ENCODE measurements at places on chromosomes 6 and 20.

DNA sequence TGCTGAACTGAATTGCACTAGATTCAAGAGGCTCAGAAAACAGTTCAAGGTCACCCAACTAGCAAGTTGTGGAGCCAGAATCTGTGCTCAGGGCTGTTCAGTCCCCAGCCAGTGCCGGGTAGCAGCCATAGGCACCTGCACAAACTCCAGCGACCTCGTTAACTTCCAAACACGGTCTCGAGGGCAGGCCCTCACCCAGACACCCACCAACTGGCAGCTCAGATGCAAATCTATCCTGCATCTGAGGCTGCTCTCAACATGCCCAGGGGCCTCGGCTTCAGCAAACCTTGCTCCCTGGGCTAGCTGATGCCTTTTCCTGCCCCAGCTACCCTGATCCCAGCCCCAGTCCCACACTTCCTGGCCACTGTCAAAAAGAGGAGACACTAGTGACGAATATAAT is 3.7 kb downstream of the JPH2 start:
- no peak for DNase-seq

DNA sequence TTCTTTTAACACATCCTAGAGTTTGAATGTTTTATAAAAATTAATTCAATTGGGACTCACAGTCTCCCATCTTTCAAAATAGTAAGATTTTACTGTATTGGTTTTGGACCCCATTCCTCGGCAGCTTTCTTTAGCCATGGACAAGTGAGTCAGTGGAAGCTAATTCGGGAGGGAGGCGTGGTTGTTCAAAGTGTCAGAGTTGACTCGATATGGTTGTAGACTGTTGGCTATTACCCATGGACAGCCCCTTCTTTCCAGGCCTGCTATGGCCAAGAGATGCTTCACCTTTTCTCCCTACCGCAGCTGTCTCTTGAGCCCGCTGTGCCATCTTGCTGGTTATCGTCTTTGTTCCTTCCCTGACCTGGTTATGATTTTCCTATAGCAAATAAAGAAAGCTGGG is 243.0 kb downstream of the CD83 start:
- DNase-seq = no peak

DNA sequence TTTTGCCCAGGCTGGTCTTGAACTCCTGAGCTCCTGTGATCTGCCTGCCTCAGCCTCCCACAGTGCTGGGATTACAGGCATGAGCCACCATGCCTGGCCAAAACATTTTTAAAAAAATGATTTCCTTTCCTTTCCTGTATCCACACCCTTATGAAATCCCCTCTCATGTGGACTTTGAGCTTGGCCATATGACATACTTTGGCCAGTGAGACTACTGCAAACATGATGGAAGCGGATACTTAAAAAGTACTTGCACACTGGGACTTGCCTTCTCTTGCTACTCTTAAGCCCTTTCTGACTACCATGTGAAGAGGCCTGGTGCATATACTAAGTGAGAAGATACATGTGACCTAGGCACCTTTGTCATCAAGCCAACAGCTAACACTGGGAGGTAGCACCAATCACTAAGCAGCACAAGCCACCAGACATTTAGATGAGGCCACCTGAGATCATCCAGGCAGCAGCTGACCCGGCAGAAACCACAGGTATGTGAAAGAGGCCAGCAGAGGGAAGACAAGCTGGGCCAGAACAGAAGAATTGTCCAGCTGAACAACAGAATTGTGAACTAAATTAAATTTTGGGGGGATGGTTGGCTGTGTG is 78.5 kb upstream of the HDAC2 start:
- DNase-seq = no peak

DNA sequence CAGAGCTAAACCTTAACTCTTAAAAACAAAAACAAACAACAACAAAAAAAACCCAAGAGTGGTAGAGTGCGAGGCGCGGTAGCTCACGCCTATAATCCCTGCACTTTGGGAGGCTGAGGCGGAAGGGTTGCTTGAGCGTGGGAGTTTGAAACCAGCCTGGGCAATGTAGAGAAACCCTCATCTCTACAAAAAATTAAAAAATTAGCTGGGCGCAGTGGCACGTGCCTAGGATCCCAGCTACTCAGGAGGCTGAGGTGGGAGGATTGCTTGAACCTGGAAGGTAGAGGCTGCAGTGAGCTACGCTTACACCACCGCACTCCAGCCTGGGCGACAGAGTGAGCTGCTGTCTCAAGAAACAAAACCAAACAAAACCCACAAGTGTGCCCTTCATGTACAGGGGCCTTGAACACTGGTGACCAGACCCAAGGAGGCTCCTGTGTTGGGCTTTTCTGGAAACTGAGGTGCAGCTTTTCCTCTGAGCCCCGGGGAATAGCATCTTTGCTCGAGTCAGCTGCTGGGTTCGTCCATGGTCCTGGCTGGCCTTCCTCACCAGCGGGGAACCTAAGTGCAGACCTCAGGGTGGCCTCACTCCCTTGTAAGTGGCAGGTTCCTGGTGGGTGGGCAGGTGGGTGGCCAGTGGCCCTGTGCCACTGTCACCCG is 39.9 kb downstream of the PYGB start:
- no peak for DNase-seq

GRCh38 chr20:63749597-63750508 is 10.3 kb downstream of the SLC2A4RG start:
- DNase-seq = no peak

- no peak for DNase-seq
Measured at GRCh38 chr6:150134280-150134920, 8.4 kb upstream of the PPP1R14C start.

GRCh38 chr6:144305985-144306384 is 20.9 kb downstream of the UTRN start:
- DNase-seq = no peak

GRCh38 chr20:2984956-2985661 is 58.3 kb upstream of the GNRH2 start:
- no peak for DNase-seq

DNA sequence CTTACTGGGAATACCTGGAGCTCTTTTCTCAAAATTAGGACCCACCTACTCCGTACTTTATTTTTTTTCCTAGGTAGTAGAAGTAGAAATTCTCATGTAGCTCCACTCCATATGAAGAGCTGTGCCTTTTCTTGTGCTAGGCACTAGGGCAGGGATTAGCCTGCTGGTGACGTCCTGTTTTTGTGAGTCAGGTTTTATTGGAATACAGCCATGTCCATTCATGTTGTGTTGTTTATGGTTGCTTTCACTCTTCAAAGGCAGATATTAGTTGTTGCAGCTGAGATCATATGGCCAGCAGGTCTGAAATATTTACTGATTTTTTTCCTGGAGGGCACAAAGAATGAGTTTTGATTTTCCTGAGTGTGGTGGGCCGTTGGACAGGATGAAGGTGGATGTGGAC is 20.5 kb downstream of the XRN2 start:
- no peak for DNase-seq

DNA sequence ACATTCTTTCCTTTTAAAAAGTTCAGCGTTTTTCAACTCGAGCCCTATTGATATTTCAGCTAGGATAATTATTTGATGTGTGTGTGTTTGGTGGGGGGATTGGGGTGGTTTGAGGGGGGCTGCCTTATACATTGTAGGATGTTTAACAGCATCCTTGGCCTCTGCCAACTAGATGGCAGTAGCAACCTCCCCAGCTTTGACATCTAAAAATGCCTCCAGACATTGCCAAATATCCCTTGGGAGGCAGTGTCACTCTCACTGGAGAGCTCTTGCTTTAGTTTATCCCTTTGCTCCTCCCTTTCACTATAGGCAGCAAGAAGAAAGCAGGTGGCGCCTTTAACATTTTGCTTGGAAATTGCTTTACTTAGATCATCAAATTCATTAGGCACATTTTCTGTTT is 14.6 kb upstream of the TP53TG5 start:
- DNase-seq = no peak

- no peak for DNase-seq
Measured at GRCh38 chr20:1664911-1665310, 7.3 kb upstream of the SIRPG start.

- peak; percentile 38 for DNase-seq
Measured at GRCh38 chr6:132812255-132812732, 2.1 kb upstream of the RPS12 start.

- no peak for DNase-seq
Measured at GRCh38 chr6:37389857-37390256, 36.1 kb downstream of the RNF8 start.

- no peak for DNase-seq
Measured at GRCh38 chr6:32069460-32069859, 31.2 kb downstream of the CYP21A2 start.

All from AML-193 (cell line).